ENCODE measurements at places on chromosomes 5 and 9.

GRCh38 chr9:6827439-6828145, 69.8 kb downstream of the KDM4C start:
- H3K27me3 ChIP-seq = no peaks in the 10 kb centered on the region
- peaks cover 8% of the 10 kb centered on the region for H3K4me1 ChIP-seq
- peak; percentile 29 for DNase-seq
- H3K4me3 ChIP-seq = no peak overlapping the region
- H3K36me3 ChIP-seq = peaks cover 37% of the 10 kb centered on the region

DNA sequence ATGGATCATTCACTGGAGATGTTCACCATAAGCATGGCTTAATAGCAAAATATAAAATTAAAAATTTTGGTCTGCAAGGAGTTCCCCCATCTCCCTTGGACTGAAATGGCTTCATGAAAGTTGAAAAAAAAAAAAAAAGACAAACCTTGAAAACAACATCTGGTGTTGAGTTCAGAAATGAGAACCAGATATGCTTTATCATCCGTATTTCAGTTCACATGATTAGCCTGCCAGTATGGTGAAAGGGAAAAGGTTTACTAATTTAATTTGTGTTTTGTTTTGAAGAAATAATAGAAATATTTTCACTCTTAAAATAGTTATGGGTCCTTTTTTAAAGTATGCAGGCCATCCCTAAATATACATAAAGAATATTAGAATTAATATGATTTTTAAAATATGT, 67.8 kb downstream of the TMEM167A start:
- no peaks in the 10 kb centered on the region for H3K4me1 ChIP-seq
- H3K27me3 ChIP-seq = peaks cover 2% of the 10 kb centered on the region
- no peak overlapping the region for H3K4me3 ChIP-seq
- no peak overlapping the region for H3K27ac ChIP-seq
- DNase-seq = no peak

DNA sequence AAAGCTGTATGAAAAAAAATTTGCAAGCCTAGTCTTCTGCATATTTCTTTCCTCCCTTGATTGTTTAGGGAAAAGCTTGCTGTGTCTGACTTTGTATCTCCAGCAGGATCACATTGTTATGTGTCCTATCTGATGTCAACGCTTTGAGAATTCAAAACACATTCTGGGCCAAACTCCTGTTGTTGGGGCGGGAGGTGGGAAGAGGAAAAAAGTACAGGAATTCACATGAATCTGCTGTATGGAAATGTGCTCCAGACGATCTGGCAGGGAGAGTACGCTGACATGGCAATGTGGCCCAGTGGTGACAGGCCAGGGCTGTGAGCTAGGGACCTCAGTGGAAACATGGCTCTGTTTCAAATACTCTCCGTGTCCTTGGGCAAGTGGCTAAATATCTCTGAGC, 87.4 kb upstream of the GNA14 start:
- H3K4me1 ChIP-seq = peaks cover 12% of the 10 kb centered on the region
- H3K27me3 ChIP-seq = no peaks in the 10 kb centered on the region

DNA sequence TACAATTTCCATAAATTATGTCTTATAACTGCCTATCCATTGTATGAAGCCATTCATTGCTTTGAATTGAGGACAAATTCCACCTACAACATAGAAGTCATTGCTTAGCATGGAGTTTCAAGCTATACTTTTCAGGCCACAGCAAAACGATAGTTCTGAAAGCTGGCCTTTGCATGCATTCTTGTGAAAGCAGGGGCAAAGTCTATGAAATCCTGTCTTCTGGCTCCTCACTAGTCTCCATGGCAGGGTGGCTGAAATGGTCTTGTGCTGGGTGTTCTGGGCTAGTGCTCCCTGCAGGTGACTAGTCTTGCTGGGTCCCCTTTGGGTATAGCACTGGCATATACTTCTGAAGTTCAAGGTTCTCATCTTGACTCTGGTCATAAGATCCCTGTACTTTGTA, 353.9 kb upstream of the ZNF608 start:
- no peak overlapping the region for H3K4me3 ChIP-seq
- H3K4me1 ChIP-seq = no peaks in the 10 kb centered on the region
- H3K27ac ChIP-seq = no peak overlapping the region
- no peak for DNase-seq

GRCh38 chr9:37625758-37626147, 25.0 kb upstream of the FRMPD1 start:
- H3K4me3 ChIP-seq = no peak overlapping the region
- H3K4me1 ChIP-seq = no peaks in the 10 kb centered on the region
- DNase-seq = no peak
- H3K36me3 ChIP-seq = no peaks in the 10 kb centered on the region
- no peaks in the 10 kb centered on the region for H3K27me3 ChIP-seq

- no peak for DNase-seq
- H3K4me1 ChIP-seq = no peaks in the 10 kb centered on the region
- H3K4me3 ChIP-seq = no peak overlapping the region
- no peak overlapping the region for H3K27ac ChIP-seq
- H3K27me3 ChIP-seq = no peaks in the 10 kb centered on the region
Observed at GRCh38 chr9:78358329-78359051, 61.6 kb downstream of the PSAT1 start.

- H3K36me3 ChIP-seq = no peaks in the 10 kb centered on the region
- no peak overlapping the region for H3K4me3 ChIP-seq
- no peak overlapping the region for H3K27ac ChIP-seq
- peak; percentile 12 for DNase-seq
- H3K27me3 ChIP-seq = peaks cover 14% of the 10 kb centered on the region
Observed at GRCh38 chr5:3277590-3278196, 317.9 kb upstream of the IRX1 start.

GRCh38 chr9:133708246-133709014, 29.7 kb downstream of the SARDH start:
- H3K27me3 ChIP-seq = peaks cover 2% of the 10 kb centered on the region
- H3K4me3 ChIP-seq = no peak overlapping the region
- H3K36me3 ChIP-seq = no peaks in the 10 kb centered on the region
- no peak overlapping the region for H3K27ac ChIP-seq

- no peak overlapping the region for H3K27ac ChIP-seq
- no peaks in the 10 kb centered on the region for H3K36me3 ChIP-seq
- no peaks in the 10 kb centered on the region for H3K27me3 ChIP-seq
Observed at GRCh38 chr5:168042284-168043068, 249.0 kb upstream of the WWC1 start.

DNA sequence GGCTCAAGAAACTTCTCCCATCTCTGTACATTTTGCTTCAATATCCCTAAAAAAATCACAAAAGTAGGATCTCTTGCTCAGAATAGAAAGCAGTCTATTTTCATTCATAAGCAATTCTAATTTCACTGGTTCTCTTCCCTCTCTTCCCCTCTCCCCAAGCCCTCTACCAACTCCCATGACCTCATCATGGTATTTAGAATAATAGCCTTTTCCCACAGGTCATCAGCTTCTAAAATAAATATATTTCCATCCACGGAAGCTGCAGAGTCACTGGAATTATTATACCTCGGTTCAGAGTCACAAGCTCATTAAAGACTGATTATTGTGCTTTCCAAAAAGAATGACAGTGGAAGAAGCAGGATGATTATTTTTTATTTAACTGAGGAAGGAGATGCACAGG, 84.2 kb upstream of the ADRA1B start:
- H3K4me1 ChIP-seq = peaks cover 1% of the 10 kb centered on the region
- peaks cover 25% of the 10 kb centered on the region for H3K27me3 ChIP-seq
- peaks cover 1% of the 10 kb centered on the region for H3K36me3 ChIP-seq
- no peak overlapping the region for H3K4me3 ChIP-seq
- H3K27ac ChIP-seq = no peak overlapping the region
- DNase-seq = no peak

- no peak overlapping the region for H3K4me3 ChIP-seq
- DNase-seq = no peak
- no peak overlapping the region for H3K27ac ChIP-seq
- peaks cover 16% of the 10 kb centered on the region for H3K27me3 ChIP-seq
- H3K4me1 ChIP-seq = no peaks in the 10 kb centered on the region
Observed at GRCh38 chr5:50978924-50979323, 312.5 kb downstream of the PARP8 start.

GRCh38 chr5:58849921-58850667, 267.2 kb downstream of the RAB3C start:
- H3K36me3 ChIP-seq = no peaks in the 10 kb centered on the region
- no peak overlapping the region for H3K27ac ChIP-seq
- no peak for DNase-seq
- no peaks in the 10 kb centered on the region for H3K27me3 ChIP-seq

- peaks cover 18% of the 10 kb centered on the region for H3K4me1 ChIP-seq
- peaks cover 1% of the 10 kb centered on the region for H3K36me3 ChIP-seq
- peak overlapping the region; percentile 9 for H3K4me3 ChIP-seq
- peak overlapping the region; percentile 78 for H3K27ac ChIP-seq
- H3K27me3 ChIP-seq = no peaks in the 10 kb centered on the region
Observed at GRCh38 chr5:81420039-81420667, 26.2 kb upstream of the ACOT12 start.

GRCh38 chr5:122661496-122662180, 113.2 kb upstream of the SNX2 start:
- no peak overlapping the region for H3K4me3 ChIP-seq
- peaks cover 10% of the 10 kb centered on the region for H3K27me3 ChIP-seq
- H3K27ac ChIP-seq = no peak overlapping the region
- H3K4me1 ChIP-seq = no peaks in the 10 kb centered on the region
- no peaks in the 10 kb centered on the region for H3K36me3 ChIP-seq
